ENCODE measurements at places on chromosomes 3 and 15.

- DNase-seq, result no peak
Observed at GRCh38 chr3:27606537-27606936, 115.6 kb downstream of the EOMES start.

- DNase-seq, result no peak
Observed at GRCh38 chr3:7423995-7424394, 563.1 kb downstream of the GRM7 start.

GRCh38 chr3:168570404-168571155 lies 474.9 kb upstream of the GOLIM4 start:
- no peak for DNase-seq

- no peak for DNase-seq
Observed at GRCh38 chr3:184537885-184538665, 23.5 kb upstream of the EPHB3 start.

DNA sequence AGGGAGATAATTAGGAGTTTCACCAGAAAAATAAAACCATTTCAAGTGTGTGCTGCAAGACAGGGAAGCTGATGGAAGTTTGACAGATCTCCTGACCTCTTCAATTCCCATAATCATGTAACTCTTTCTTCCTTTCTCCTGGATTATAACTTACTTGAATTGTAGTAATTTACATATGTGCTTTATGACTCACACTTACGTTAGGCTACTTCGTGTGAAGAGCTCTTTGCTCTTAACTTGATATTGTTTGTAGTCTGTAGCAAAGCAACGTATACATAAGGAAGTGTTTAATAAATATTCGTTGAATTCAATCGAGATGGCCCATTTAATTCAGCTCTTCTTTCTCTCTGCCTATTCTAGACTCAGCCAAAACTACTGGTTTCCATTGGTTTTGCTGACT lies 23.5 kb downstream of the ROBO2 start:
- no peak for DNase-seq

GRCh38 chr15:31974855-31975829 lies 55.2 kb upstream of the CHRNA7 start:
- peak; percentile 15 for DNase-seq

GRCh38 chr15:58492661-58493397 lies 61.0 kb downstream of the LIPC start:
- no peak for DNase-seq
